Left ventricle myocardium inferior (tissue), 1 donor: ENCODE measurements at places on chromosomes 1 and 21. TPM values are rescaled to one million over a fixed set of nuclear protein-coding genes. Genes with fewer than 3 reads are reported as not detected.

- DNase-seq, result no peak
These were observed 335.2 kb upstream of the BEND5 start for GRCh38 chr1:49111931-49112330.

Gene AKR7A3
- total RNA-seq, result 0.14 TPM

DNA sequence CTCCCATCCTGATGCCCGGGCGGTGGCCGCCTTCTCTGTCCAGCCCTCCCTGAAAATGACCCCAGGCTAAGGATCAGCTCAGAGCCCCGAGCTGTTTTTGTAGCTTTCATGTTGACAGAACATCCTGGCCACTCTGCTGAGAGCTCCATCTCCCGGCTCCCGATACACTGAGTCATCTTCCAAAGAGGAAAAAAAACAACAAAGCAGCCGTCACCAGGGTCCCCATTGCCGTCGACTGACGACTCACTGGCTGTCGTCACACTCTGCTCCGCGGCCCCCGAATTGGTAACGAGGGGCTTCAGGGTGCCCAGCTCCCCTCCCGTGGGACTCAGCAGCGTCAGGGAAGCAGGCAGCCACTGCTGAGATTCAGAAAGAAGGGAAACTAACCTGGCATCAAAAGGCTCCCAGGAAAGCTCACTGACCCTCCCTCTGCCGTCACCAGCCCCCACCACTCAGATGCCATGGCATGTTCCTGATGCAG lies 67.2 kb downstream of the CD46 start:
- no peak for DNase-seq

Gene CD101
- 0.74 TPM for total RNA-seq

- no peak for DNase-seq
These were observed 21.6 kb downstream of the KCND3 start for GRCh38 chr1:111967886-111968285.

Gene LCE2A
- not detected for total RNA-seq

GRCh38 chr1:234978397-234979295 lies 150.0 kb downstream of the TOMM20 start:
- peak; percentile 53 for DNase-seq

- DNase-seq, result no peak
These were observed 77.7 kb upstream of the ADAM30 start for GRCh38 chr1:119974013-119974412.

Gene LAMC1
- 84.1 TPM for total RNA-seq

DNA sequence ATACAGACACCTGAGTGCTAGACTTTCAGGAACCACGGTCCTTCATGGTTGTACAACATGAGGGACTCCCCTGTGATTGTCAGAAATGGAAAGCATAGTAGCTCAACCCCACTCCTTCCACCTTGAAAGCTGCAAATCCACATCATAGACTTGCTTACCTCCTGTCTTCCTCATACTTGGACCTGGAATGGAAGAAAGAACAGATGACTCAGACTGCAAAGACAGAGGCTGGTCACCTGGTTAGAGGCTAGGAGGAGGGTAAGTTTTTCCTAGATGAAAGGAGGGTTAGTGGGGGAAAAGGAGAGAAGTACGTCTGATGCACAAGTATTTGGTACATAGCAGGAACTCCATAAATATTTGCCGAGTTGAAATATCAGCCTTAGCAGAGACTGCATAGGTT lies 37.2 kb downstream of the LRRC71 start:
- no peak for DNase-seq

DNA sequence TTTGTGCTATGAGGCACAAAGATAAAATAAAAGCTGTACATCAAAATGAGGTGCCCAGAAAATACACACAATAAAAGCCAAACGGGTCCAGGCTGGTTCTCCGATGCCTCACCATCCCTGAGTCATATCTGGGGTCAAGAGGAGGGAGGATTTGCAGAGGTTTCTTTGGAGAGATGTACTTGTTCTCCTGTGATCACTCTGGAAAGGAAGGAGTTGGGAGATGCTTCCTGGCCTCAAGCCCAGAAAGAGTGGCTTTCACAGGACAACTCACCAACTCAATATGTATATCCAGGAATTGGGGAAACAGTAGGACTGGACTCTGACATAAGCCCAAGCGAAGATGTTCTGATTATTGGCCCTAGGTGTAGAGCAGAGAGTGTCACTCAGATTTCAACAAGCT lies 51.9 kb downstream of the DIPK1A start:
- no peak for DNase-seq

Gene RIIAD1
- total RNA-seq, result 5.6 TPM

- no peak for DNase-seq
These were observed 10.4 kb upstream of the ZNF648 start for GRCh38 chr1:182071924-182072323.

DNA sequence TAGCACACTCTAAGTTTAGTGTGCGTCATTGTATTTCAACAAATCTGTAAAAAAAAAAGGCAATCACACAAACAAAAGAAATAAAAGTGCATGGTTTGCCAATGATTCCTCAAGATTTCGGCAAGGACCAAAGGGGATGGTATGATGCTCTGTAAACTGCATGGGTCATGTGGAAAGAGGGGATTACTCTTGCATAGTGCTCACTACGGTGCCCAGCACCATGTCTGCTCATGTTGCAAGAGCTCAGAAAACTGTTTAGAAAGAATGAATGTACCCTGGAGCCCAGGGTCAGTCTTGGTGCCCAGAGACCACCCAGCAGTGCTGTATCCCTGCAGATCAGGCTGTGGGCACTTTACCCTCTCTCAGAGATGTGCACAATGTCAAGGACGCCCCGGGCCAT lies 3.6 kb upstream of the KCNA10 start:
- no peak for DNase-seq

Gene HSD3B2
- not detected for total RNA-seq

DNA sequence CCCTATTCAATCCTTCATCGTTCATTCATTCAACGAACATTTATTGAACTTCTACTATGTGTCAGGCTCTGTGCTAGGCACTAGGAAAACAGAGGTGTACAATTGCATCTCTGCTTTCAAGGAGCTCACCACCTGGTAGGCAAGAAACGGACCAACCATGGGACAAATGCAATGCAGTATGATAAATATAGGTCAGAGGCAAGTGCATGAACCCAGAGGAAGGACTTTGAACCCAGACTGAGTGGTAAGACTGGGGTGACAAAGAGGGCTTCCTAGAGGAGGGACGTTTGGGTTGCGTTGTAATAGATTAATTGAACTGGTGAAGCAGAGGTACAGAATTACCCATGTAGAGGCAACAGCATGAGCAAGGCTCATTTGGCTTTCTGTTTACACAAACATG lies 16.4 kb downstream of the CD2 start:
- DNase-seq, result no peak

Gene NKAIN1
- total RNA-seq, result 0.19 TPM

DNA sequence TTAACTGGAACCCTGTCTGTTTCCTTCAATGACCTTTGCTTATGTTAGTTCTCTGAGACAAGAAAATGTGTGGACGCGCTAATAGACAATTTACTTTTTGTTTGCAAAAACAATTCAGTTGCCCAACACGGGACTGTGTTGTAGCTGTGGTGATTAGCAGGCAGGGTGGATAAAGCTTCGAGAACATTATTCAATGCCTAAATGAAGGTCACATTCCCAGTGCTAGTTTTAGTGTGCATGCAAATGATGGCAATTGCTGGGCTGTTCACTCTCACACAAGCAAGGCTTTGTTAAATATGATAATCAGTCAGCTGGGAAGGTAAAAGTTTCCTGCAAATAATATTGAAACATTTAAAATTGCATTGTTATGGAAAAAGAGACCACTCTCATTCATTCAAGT lies 188.4 kb downstream of the BACH1 start:
- no peak for DNase-seq

DNA sequence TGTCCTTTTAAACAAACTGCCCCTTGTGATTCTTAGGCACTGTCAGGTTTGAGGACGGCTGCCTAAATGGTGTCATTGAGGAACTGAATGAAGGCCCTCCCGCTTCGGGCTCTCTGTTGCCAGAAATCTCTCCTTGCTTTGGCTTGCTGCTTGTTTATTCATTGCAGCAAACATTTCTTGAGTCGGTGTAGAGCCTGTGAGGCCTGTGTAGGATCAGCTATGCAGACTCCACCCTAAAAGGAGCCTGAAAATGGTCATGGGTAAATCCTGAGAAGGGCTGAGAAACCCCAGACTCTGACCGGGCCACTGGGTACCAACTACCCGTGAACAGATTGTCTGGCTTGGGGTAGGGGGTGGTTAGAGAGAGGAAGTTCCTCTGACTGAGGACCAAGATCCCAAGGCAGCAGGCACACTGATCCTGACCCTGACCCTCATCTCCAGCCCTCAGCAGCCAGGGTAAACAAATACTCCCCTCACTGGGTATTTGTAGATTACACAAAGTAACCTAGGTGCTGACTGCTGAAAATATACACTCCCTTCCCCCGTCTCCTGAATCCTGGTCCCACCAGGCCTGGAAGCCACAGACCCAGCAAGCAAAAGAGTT lies 3.1 kb downstream of the IL6R start:
- DNase-seq, result no peak

DNA sequence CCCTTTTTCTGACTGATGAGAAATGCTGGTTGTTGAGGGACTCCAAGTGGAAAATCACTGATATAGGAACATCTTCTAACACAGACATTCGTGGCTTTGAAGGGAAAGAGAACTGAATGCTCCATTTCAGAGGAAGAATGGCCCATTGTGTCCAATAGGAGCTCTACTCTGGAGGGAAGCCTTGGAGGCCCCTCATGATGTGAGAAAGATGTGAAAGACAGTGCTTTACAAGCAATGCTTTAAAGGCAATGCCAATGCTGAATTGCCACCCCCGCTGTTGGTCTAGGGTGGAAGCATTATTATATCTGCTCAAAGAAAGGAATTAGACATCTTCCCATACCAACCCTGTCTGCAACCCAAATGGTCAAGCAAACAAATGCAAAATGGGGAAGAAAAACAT lies 13.7 kb downstream of the NMNAT2 start:
- no peak for DNase-seq

DNA sequence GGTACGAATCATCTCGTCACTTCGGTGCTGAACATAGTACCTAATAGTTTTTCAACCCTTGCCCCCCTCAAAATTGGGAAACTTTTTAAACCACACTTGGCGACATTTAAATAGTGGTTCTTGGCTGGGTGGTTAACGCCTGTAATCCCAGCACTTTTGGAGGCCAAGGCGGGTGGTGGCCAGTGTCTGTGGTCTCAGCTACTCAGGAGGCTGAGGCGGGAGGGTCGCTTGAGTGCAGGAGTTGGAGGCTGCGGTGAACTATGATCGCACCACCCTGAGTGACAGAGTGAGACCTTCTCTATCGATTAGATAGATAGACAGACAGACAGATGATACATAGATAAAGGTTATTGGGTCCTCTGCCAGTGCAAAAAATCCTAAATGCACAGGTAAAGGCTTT lies 55.5 kb upstream of the RASAL2 start:
- no peak for DNase-seq

DNA sequence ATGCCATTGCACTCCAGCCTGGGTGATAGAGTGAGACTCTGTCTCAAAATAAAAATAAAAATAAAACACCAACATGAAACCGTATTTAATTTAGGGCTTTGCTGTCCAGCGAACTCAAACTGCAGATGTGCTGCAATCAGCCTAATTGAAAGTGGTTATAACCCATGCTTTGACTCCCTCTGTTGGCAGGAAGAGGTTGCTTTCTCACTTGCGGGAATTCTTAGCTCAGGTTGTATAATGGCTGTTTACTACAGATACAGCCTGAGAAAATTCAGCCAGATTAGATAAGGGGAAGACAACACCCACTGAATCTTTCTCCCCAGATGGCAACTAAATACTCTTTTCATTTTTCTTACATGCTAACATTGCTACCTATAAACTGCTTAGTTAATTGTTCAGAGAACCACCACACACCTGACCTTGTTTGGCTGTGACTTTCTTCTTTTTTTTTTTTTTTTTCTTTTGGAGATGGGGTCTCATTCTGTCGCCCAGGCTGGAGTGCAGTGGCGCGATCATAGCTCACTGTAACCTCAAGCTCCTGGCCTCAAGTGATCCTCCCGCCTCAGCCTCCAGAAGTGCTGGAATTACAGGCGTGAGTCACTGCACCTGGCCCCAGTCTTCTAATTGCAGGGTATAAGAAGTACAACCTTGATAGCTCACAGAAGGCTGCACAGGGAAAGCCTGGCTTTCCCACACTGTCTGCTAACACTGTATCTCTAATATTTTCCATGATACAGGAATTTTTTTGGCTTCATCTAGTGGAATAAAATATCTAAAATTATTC lies 34.6 kb downstream of the DNTTIP2 start:
- no peak for DNase-seq

Gene CFHR4
- not detected for total RNA-seq

Gene ETV3L
- not detected for total RNA-seq

GRCh38 chr1:175129997-175130648 lies 62.5 kb downstream of the KIAA0040 start:
- DNase-seq, result no peak

DNA sequence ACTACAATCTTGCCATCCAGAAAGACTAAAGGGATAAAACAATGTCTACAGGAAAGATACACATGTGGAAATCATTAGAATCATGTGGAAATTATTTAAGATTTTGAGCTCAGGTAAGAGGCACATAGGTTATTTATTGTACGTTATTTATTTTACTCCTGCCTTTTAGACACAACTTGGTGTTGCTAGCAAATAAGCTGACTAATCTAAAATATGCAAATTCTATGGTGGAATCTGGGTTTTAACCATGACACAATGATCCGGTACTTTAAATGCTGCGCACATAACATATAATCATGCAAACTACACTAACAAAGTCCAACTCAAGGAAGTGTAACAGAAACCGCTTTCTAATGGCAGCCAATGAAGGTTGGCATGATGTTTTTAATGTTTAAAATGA lies 112.5 kb downstream of the IFI44 start:
- no peak for DNase-seq

Gene PRRC2C
- 45.8 TPM for total RNA-seq

Gene DNAJC28
- 6.5 TPM for total RNA-seq

DNA sequence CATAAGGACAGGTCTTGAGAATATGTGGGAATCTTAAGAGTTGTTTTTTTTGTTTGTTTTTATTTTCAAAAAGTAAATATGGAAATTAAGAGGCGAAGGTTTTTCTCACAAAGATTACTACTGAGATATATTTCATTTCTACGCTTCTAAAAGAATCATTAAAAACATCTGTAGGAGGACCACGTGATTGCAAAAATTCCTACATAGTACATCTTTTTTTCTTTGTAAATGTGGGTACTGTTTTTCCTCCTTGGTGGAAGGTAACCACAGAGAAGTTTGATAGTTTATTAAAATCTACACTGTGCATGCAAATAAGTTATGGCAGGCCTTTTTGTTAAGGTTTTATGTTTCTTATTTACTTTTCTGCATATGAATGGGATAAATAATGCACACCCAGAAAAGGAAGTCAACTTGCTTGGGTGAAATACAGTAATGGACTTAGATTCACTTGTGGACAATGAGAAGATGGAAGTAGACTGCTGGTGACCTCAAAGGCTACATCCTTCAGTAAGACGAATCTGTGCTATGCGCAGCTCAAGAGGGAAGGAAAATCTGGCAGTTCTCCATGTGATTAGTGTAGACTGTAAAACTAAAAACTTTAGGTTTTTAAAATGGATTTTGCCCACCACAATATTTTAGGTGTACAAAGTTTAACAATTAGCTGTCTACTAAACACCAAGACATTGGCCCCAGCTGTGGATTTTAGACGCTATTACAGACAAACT lies 2.0 kb downstream of the AK5 start:
- no peak for DNase-seq
